ENCODE measurements at places on chromosomes 16 and 17.

- H3K4me3 ChIP-seq: peak overlapping the region; percentile 84
- no peak for DNase-seq
- peaks cover 48% of the 10 kb centered on the region for H3K36me3 ChIP-seq
- H3K27me3 ChIP-seq: no peaks in the 10 kb centered on the region
- peaks cover 6% of the 10 kb centered on the region for H3K4me1 ChIP-seq
Observed at GRCh38 chr17:63774969-63775265, 947 bp downstream of the DDX42 start.

DNA sequence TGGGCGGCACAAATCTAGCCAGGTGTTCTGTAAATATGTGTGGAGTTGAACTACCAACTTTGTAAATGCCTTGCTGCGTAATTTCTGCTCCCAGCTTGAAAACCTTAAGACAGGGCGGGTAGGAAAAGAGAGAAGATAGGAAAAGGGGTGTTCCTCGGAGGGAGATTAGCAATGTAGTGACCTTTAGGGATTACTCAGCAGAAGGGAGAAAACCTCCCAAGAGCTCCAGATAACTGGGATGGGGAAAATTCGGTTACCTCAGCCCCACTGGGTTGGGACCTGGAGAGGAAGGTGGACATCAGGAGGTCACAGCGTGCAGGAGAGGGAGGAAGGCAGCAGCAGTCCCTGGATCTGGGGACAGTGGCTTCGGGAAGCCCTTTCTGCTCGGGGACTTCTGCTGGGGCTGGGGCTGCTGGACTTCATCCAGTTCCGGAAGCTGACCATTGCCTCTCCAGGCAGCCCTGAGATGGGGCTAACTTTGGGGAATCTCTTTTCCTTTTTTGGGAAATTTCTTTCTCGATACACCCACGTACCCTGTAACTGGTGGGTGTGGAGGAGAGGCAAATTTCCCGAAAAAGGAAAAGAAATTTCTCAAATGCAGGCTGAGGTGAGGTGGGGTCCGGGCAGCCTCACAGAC is 39.2 kb downstream of the MPRIP start:
- H3K4me1 ChIP-seq: peaks cover 14% of the 10 kb centered on the region
- no peak overlapping the region for H3K4me3 ChIP-seq
- no peaks in the 10 kb centered on the region for H3K27me3 ChIP-seq
- no peak overlapping the region for H3K27ac ChIP-seq
- no peak for DNase-seq

DNA sequence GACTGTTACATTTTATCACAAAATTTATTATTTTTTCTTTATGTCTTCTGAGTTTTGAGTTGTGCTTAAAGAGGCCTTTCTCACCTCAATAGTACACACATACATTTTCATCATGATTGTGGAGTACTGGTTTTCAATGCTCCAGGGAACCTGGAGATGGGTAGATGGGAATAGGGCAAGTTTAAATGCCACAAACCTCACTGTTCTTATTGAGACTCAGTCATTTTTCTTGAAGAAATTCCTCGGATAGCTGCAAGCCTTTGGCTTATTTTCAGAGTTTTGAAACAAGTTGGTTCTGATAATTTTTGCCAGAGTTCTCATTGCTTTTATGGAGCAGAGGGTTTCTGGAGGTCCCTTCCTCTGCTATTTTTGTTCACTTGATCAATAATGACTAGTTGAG is 34.9 kb downstream of the EFCAB13 start:
- no peaks in the 10 kb centered on the region for H3K4me1 ChIP-seq
- H3K36me3 ChIP-seq: no peaks in the 10 kb centered on the region
- no peak overlapping the region for H3K4me3 ChIP-seq
- H3K27me3 ChIP-seq: no peaks in the 10 kb centered on the region
- no peak overlapping the region for H3K27ac ChIP-seq

GRCh38 chr16:65334081-65334480 is 212.2 kb upstream of the CDH11 start:
- no peaks in the 10 kb centered on the region for H3K4me1 ChIP-seq
- DNase-seq: no peak
- H3K27me3 ChIP-seq: no peaks in the 10 kb centered on the region
- no peak overlapping the region for H3K27ac ChIP-seq
- H3K4me3 ChIP-seq: no peak overlapping the region

DNA sequence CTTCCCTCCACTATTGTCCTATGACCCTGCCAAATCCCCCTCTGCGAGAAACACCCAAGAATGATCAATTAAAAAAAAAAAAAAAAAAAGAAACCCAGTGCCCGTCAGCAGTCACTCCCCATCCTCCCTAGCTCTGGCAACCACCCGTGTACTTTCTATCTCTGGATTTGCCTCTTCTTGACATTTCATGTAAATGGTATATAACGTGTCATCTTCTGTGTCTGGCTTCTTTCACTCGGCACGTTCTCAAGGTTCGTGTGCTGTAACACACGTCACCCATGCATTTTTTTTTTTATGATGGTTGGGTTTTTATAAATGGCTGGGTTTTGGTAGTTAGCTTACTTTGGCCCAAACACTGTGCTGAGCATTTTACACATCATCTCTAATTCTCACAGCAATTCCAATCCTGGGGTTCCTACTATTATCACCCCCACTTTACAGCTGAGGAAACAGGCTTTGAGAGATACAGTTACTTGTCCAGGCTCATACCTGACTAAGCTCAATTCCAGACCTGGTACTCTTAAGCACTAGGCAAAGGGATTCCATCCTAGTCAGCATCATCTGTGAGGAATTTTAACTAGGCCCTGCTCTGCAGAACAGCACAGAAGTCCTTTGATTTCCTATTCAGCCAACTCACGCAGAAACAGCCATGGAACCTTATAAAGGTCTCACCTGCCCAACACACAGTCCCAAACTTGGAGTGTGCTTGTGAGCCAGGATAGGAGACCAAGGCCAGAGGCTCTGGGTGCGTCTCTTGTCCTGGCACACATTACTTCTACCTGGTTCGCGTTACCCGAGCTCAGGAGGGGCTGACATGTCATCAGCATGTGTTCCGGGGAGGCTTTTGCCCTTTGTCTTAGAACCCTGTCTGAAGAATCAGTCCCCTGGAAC is 11.7 kb downstream of the NDUFAB1 start:
- H3K4me3 ChIP-seq: no peak overlapping the region
- H3K36me3 ChIP-seq: peaks cover 25% of the 10 kb centered on the region
- DNase-seq: no peak
- no peak overlapping the region for H3K27ac ChIP-seq

DNA sequence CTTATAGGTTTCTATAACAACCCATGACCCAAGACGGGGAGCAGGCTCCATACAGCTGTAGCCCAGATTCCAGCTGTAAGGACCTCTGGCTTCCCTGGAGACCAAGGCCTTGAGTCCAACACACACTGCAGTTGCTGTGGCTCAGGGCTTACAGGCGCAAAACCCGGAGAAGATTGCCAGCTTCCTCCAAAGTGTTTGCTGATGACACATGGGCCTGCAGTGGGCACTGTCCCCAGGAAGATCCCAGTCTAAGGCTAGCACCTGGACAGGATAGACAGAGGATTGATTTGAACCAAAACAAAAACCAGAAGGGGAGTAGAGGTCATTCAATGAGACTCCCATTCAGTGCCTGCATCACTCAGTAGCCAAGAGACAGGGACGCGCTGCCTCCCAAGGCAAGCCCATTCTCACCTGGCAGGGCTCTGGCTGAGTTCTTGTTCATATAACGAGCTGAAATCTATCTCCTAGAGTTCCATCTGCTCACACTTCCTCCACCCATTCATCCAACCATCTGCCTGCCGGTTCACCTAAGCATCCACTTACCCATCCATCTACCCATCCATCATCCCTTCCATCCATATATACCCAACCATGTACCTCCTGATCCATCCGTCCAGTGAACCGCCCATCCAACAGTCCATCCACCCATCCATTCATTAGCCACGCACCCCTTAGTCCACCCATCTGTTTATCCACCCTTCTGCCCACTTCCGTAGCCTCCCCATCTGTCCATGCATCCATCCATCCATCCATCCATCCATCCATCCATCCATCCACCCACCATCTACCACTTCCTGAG is 10.2 kb downstream of the RAB11FIP4 start:
- no peak for DNase-seq
- no peak overlapping the region for H3K27ac ChIP-seq

Measured in neuronal stem cell (in vitro differentiated cells).